ENCODE measurements at places on chromosomes 12 and 14.

DNA sequence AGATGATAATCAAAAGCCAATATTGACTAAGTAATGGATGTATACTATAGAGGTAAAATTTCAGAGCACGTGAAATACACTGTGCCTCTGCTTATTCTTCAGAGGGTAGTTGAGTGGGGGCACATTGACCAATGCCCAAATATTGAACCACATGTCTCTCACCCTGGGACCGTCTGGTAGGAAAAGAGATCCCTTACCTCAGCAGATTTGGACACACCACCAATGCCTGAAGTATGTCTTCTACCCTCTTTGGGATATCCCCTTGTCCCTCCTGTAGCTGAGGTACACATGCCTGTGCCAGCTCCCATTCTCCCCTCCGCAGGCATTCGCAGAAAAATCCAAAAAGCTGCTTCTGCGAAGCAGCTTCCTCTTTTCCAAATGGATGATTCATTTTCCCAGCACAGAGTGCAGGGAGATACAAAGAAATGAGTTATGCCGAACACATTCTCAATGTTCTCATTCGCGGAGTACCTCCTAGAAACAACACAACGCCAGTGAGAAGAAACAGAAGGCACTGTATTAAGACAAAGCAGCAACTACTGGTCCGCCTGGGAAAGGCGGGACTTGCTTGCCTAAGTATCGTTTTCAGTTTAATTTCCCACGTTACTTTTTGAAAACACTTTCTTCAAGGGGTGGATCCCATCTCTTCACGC lies 691 bp downstream of the ZFYVE26 start:
- DNase-seq, result peak; percentile 10

GRCh38 chr12:57603815-57604453 lies 690 bp upstream of the DTX3 start:
- no peak for DNase-seq

DNA sequence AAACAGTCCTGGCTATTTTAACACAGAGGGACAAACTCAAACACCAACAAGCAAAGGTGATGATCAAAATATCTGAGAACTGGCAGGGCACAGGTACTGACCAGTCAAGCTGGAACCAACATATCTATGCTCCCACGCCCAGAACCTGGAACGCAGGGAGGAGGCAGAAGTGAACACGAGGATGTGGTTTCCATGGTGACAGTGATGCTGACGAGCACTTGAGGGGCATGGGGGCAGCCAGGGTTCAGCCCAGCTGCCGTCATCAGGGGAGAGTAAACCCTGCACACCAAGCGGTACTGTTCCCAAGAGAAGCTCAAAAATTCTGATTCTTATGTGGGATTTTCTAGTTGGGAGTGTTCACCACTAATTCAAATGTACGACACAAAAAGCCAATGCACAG lies 113.6 kb upstream of the SFSWAP start:
- DNase-seq, result no peak

DNA sequence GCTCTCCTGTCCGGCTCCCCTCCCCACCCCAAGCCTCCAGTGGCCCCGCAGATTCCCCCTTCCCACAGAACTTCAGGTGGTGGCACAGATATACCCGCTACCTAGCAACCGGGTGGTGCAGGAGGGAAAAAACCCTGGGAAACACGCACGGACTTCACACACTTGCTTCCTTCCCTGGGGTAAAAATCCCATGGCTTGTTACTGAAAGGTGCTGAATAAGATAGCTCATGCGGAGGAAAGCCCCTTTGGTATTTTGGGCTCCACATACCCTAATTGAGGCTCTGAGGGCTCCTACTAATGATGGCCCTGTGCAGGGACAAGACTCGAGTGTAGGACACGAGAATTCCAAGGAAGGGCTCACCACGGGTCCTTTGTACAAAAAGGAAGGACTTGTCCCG lies 869 bp upstream of the RIMBP2 start:
- no peak for DNase-seq

DNA sequence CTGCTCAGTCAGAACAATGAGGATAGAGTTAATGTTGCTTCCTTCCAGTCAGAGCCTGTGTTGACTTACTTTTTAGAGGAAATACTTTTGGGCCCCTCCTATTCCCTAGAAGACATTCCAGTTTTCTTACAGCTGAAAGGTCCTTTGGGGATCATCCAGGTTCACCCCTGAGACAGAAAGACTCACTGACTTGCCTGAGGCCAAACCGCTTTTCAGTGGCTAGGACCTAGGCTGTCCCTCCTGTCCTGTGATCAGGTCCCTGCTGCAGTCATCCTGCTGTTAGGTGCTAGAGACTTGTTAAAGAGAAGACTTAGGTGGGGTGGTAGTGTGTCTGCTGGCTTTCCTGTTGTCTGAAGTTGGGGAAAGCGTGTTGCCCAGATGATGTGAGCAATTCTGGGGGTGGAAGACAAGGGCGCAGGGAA lies 39.6 kb downstream of the SUSD6 start:
- DNase-seq, result no peak

GRCh38 chr12:126431767-126432166 lies 1366.5 kb downstream of the AACS start:
- no peak for DNase-seq

- no peak for DNase-seq
Measured at GRCh38 chr14:30848449-30849240, 25.7 kb upstream of the COCH start.

DNA sequence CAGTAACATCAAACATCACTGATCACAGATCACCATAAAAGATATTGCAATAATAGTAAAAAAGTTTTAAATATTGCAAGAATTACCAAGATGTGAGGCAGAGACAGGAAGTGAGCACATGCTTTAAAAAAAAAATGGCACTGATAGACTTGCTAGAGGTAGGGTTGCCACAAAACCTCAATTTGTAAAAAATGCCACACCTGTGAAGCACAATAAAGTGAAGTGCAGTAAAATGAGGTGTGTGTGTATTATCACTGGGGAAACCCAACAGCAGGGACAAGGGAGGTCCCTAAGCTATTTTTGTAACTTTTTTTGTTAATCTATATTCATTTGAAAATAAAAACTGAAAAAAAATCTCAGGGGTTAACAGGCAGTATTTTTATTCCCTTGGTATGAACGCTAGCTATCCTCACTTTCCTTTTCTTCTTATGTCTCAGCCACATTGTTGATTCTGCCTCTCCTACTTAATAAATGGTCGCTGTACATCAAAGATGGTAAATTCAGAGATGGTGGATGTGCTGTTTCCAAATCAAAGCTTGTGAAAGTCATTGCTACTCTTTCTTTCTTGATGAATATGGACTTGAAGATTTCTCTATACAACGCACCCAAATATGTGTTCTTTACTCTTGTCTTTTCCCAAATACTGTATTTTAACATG lies 14.0 kb upstream of the KLRD1 start:
- no peak for DNase-seq

DNA sequence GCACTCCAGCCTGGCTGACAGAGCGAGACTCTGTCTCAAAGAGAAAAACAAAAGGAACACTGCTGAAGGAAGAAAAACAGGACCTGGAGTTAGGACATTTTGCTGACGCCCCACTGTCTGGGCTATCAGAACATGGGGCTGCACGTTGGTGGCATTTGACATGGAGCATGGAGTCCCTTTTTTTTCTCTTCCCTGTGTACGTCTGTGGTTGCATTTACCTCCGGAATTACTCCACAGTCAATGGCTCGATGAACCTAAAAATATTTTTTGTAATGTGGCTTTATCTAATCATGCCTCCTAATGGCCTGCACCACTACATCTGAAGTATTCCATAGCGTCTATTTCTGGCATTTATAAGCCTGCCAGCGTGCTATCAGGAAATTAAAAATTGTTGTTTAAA lies 30.7 kb downstream of the TESC start:
- no peak for DNase-seq

GRCh38 chr12:2054091-2055018 lies 1.6 kb downstream of the CACNA1C start:
- no peak for DNase-seq

GRCh38 chr14:68741477-68741791 lies 51.4 kb downstream of the ZFP36L1 start:
- no peak for DNase-seq

DNA sequence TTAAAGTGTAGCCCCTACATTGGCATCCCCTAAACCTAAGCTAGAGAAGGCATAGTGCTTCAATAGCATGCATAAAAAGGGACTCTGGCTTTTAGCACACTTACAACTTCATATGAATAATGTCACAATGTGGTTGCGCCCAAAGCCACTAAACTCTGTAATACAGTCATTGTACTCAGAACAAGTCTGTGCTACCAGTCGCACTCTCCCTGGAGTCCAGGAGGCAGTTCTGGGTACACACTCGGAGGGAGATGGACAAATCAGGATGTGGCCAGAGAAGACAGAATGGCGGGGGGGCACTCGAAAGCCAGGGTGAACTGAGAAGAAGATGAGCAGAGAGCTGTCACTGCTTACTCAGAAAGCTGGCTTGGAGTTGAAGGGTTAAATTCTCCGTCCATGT lies 10.6 kb downstream of the SAMD4A start:
- DNase-seq, result no peak

- DNase-seq, result no peak
Measured at GRCh38 chr12:130336723-130337487, 782 bp upstream of the PIWIL1 start.

DNA sequence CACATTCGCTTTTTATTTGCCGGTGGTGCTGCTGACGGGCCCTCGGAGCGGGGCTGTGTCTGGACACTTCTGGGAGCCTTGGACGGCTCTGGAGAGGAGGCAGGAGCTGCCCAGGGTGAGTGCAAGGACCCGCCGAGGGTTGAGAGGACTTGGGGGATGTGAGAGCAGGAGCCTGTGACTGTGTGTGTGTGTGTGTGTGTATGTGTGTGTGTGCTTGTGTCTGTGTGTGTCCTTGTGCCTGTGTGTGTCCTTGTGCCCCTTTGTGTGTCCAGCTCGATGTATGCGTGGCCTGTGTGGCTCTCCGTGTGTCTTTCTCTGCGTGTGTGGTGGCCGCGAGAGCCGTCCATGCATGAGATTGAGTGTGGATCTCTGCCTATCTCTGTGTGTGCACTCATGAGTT lies 179.6 kb upstream of the MYL2 start:
- DNase-seq, result no peak

GRCh38 chr12:21773263-21773741 lies 1.2 kb downstream of the KCNJ8 start:
- DNase-seq, result peak; percentile 56

DNA sequence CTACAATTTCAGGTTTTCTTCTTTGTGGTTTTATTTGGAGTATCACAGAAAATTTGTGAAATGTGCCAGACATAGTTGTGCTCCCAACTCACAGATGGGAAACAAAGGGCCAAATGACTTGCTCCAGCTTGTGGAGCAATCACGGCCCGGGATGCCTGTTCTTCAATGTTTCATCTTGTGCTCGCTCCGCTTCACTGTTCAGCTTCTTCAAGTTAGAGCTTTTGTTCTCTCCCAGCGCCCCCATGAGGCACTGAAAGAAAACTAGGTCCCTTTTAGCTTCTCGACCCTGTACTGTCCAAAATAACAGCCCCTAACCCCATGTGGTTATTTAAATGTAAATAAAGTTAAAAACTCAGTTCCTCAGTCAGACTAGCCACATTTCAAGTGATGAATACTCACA lies 187.9 kb upstream of the STXBP6 start:
- no peak for DNase-seq

DNA sequence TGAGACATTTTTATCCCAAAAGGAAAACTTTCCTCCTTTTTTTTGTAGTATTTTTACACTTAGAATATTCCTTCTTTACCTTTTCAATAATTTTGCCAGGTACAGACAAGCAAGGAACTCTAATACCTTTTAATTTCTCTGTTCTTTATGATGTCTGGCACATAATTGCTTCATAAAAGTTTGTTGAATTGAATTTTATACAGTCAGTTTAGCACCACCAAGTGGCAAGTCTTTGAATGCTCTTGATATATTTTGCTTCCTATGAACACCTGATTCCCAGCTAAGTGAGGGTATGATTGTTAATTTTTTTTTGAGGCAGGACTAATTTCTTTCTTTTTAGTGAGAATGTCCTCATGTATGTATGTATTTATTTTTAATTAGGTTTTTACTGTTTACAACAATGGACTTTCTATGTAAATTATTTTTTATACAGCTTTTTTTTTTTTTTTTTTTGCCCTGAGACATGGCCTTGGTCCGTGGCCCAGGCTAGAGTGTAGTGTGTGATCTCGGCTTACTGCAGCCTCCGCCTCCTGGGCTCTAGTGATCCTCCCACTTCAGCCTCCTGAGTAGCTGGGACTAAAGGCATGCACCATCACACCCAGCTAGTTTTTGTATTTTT lies 6.9 kb downstream of the TBC1D15 start:
- DNase-seq, result no peak

- DNase-seq, result no peak
Measured at GRCh38 chr12:15937902-15938301, 26.8 kb downstream of the DERA start.

GRCh38 chr14:37252434-37252833 lies 54.7 kb downstream of the MIPOL1 start:
- no peak for DNase-seq

Data from renal pelvis (tissue), 12 donors.